ENCODE measurements at places on chromosomes 2 and 18. TPM values are rescaled to one million over a fixed set of nuclear protein-coding genes. Genes with fewer than 3 reads are reported as not detected.

DNA sequence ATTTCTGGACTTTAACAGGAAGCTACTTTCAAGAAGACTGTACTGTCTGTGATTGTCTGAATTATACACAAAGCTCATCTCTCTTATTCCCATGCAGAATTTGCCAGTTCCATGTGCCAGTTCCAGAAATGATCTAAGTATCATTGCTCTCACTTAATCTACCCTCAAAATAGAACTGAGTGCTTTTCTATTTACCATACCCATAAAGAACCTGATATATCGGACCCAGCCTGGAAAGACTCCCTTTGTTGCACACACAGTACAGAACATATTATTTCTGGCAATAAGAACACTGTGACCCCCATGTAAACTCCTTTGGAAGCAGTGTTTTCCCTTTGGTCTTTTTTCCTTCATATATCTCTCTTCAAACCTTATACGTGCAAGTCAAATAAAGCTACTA lies 102.3 kb upstream of the TTN start:
- H3K27ac ChIP-seq = no peak overlapping the region
- H3K36me3 ChIP-seq = no peaks in the 10 kb centered on the region
- H3K4me3 ChIP-seq = no peak overlapping the region
- no peak for DNase-seq
- no peaks in the 10 kb centered on the region for H3K27me3 ChIP-seq
- H3K4me1 ChIP-seq = peaks cover 1% of the 10 kb centered on the region

GRCh38 chr2:39913648-39914461 lies 134.8 kb upstream of the THUMPD2 start:
- no peaks in the 10 kb centered on the region for H3K36me3 ChIP-seq
- DNase-seq = no peak
- H3K4me1 ChIP-seq = no peaks in the 10 kb centered on the region
- H3K4me3 ChIP-seq = no peak overlapping the region
- no peaks in the 10 kb centered on the region for H3K27me3 ChIP-seq

DNA sequence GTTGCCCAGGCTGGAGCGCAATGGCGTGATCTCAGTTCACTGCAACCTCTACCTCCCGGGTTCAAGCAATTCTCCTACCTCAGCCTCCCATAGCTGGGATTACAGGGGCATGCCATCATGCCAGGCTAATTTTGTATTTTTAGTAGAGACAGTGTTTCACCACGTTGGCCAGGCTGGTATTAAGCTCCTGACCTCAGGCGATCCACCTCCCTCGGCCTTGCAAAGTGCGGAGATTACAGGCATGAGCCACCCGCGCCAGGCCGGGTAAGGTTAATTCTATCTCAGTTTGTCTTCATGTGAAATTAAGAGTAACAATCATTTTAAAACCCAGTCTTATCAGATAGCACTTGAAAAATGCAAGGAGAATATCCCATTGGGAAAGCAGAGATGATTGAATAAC lies 1681.7 kb upstream of the DDX18 start:
- no peaks in the 10 kb centered on the region for H3K27me3 ChIP-seq
- H3K27ac ChIP-seq = no peak overlapping the region
- no peak overlapping the region for H3K4me3 ChIP-seq
- DNase-seq = no peak

- H3K27ac ChIP-seq = no peak overlapping the region
- H3K4me1 ChIP-seq = peaks cover 1% of the 10 kb centered on the region
- no peak overlapping the region for H3K4me3 ChIP-seq
Measured at GRCh38 chr2:190679813-190680591, 31.1 kb downstream of the NAB1 start.

- H3K4me3 ChIP-seq = no peak overlapping the region
- H3K27me3 ChIP-seq = no peaks in the 10 kb centered on the region
- DNase-seq = no peak
- no peaks in the 10 kb centered on the region for H3K36me3 ChIP-seq
Measured at GRCh38 chr2:74333175-74333574, 10.0 kb downstream of the SLC4A5 start.

DNA sequence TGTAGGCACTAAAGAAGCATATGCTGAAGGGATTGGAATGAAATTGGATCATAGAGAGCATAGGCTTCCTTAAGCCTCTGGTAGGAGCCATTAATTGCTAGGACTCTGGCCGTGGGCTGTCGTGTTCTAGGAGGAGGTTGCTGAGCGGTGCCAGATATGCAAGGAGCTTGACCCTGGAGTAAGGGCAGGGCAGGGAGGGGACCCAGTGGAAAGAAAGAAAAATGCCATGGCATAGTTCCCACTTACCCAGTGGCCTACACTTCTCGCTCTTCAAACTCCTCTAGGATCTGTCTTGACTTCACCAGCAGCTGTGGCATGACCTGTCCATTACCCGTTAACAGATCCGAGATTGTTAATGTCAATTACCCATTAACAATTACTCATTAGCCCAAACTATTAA lies 53.1 kb downstream of the NEURL3 start:
- no peak for DNase-seq
- no peak overlapping the region for H3K27ac ChIP-seq
- H3K36me3 ChIP-seq = no peaks in the 10 kb centered on the region
- H3K4me3 ChIP-seq = no peak overlapping the region
- no peaks in the 10 kb centered on the region for H3K27me3 ChIP-seq

The KIF5C gene
- total RNA-seq = 18.7 TPM

The CFAP65 gene
- total RNA-seq = 19.6 TPM

The SUPT7L gene
- total RNA-seq = 20.4 TPM
